Activated CD4-positive, alpha-beta T cell treated with anti-CD3 and anti-CD28 coated beads for 48 hours (primary cell): ENCODE measurements at places on chromosomes 7 and 10.

- DNase-seq = no peak
These were observed 33.0 kb downstream of the C10orf90 start for GRCh38 chr10:126637501-126637900.

DNA sequence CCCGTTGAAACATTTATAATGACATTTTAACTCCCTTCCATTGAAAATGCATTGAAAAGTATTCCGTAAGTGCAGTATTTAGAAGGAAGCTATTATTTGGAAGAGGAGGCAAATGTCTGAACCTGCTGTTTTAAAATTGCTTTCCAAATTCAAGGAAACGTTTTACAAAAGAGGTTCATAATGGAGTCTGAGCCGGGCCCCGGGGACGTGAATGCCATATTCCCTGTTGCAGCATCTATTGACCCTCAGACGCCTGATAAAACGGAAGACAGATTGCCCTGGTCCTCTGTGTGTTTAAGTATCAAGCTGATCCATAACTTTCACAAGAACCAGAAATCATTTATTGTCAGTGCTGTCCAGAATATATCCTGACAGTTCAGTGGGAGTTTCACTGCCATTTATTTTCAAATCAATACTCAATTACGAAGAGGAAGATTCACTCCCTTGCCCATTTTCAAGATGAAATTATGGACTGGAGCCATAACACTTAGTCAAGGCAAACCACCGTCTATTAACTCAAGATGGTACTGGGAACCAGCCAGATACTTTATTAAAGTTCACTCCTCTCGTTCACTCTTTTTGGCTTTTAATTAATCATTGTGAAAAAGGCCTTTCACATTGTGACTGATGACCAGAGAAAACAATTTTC is 435.7 kb upstream of the PFKP start:
- no peak for DNase-seq

DNA sequence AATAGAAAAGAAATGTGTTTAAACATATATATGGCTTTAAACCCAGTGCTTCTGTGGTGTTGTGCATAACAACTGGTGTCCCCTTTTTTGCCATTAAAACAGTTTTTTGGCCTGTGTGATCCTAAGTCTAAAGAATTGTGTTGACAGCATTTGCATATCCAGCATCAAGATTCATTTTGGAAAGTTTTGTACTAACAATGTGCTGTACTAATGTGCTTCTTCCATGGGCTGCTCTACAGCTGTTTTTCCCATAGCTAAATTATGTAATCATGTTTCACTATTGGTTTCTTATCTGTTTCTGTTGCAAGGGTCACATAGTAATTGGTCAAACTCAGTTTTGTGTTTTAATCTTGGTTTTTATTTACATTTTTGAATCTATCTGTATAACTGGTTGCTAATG is 5.5 kb downstream of the CNNM2 start:
- DNase-seq = no peak

- DNase-seq = no peak
These were observed 136.7 kb downstream of the HECW1 start for GRCh38 chr7:43248961-43249822.

GRCh38 chr10:69801094-69801433 is 642 bp upstream of the COL13A1 start:
- peak; percentile 69 for DNase-seq

GRCh38 chr7:43072530-43072929 is 39.9 kb upstream of the HECW1 start:
- no peak for DNase-seq

- no peak for DNase-seq
These were observed 132.6 kb downstream of the CHRM2 start for GRCh38 chr7:137001041-137001440.

GRCh38 chr10:111319866-111320265 is 243.0 kb downstream of the ADRA2A start:
- DNase-seq = no peak

- DNase-seq = no peak
These were observed 38.2 kb downstream of the NDUFB2 start for GRCh38 chr7:140734729-140735128.

DNA sequence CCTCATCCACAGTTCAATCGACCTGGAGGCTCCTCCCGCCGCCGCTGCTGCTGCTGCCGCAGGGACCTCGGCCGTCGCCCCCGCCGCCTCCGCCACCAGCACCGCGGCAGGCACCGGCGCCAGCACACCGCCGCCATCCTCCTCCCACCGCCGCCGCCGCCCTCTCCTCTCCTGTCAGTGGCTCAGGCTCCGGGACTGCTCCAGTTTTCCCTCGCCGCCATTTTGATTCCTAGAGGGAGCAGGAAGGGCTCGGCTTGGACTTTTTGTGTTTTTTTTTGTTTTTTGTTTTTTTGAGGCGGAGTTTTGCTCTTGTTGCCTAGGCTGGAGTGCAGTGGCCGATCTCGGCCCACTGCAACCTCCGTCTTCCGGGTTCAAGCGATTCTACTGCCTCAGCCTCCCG is 3.0 kb upstream of the MCM10 start:
- DNase-seq = peak; percentile 26

DNA sequence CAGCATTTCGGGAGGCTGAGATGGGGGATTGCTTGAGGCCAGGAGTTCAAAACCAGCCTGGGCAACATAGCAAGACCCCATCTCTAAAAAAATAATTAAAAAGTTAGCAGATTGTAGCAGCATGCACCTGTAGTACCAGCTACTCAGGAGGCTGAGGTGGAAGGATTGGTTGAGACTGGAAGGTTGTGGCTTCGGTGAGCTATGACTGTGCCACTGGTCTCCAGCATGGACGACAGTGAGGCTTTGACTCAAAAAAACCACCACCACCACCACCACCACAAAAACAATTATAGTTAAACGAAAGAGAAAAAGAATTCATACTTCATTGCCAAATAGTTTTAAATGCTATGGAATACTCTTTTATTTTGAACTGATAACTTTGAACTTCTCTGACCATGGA is 63.4 kb downstream of the VTI1A start:
- DNase-seq = peak; percentile 29

DNA sequence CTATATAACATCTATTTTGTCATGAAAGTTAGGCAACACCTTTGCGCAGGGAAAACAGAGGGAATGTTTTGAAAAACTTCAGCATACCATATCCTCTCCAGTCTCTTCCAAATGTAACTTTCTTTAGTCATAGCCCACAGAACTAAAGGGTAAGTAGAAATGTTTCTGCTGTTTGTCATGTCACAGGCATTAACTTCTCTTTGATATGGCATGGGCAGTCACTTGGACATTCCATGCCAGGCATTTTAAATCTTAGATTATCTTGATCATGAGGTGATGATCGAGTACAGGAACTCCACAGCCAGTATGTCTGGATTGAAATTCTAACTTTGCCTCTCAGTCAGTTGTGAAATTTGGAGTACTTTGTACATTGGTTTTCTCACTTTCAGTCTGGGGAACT is 27.5 kb upstream of the ETV1 start:
- no peak for DNase-seq

DNA sequence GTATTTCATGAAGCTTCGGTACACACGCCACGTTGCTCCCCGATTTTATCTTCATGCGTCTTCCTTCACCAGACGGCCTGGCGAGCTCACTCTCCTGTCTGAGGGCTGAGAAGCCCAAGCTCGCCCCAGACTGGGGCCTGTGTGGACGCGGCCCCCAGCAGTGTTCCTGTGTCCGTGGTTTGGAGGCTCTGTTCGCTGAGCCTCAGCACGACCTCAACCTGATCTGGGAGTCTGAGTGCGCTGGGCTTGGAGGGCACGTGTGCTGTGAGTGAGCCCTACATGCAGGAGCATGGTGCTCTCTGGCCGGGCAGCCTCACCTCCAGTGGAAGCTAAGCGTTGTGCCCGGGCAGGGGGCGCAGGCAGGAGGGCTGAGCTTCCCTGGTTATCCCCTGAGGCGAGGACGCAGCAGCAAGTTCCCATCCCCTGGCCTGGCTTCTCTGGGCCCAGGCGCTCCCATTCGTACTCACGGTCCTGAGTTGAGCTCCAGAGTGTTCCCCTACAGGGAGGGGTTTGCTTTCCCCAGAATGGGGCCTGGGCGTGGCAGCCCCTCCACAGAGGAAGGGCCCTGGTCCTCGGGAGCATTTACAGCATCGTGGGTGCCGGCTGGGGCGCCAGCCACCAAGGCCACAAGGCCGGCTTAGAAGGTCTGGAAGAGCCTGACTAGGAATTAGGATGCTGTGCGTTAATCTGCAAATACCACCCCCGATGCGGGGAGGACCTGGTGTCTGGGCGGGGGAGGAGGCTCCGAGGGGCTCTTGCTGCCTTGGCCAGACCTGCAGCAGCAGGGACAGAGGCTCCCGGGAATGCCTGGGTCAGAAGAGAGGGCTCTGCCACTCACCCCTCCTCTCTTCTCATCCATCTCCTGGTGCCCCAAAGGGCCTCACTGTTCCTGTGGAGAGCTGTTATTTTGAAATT is 400.6 kb downstream of the DNAJB6 start:
- DNase-seq = no peak

DNA sequence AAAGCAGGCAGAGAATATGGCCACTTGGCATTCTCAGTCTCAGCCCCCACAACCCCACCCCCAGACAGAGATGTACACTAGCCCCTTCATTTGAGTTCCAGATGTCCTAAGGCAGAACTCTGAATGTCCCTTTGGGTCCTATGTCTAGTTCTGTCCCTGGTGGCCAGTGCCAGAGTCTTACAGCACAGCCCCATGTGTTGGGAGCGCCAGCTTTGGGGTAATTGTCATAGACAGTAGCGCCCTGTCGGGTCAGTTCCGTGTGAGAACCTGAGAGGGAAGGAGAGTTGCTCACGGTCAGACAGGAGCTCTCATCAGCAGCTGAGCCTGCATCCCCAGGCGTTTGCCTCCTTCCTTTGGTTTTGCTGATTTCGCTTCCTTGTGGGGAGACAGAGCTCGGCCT is 94.9 kb upstream of the INSYN2A start:
- DNase-seq = no peak

- no peak for DNase-seq
These were observed 58.0 kb downstream of the GNAT3 start for GRCh38 chr7:80453699-80454340.

DNA sequence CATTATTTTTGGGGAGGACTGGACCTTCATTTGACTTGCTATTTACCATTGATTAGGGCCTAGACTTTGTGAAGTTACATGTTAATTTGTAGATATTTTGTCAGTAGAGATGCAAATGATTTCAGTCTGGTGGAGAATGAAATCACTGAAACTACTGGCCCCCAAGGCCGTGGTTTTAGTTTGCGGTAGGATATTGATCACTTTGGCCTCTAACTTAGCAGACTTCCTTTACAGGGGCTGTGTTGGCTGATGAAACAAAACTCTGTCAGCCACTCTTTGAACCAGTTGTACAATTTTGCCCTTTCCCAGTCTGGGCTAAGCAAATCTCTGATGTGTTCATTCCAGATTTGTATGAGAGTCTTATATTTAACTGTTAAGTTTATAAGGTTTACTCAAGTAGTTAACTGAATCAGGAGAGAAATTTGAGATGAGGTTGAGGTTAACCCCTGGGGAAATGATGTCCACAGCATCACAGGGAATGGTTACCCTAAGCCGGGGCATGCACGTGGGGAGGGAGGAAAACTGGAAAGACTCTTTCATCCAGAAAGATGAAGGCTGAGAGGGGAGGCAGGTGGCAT is 105.7 kb upstream of the INSIG1 start:
- DNase-seq = no peak

DNA sequence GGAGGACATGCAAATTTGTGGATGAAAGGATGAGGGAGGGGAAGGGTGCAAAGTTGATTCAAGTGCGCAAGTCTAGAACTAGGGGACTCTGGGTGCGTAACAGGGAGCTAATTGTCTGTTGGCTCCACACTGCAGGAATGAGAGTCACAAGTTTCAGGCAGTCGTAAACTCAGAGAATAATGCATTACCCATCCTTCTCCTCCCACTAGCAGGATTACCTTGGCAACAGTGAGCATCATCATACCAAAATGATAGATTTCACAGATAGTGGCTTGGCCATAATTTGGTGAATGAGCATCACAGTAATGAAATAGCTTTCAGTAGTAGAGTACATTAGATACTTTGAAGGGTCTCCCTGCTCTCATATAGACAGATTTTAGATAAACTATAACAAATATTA is 565.5 kb downstream of the GALNT17 start:
- no peak for DNase-seq

DNA sequence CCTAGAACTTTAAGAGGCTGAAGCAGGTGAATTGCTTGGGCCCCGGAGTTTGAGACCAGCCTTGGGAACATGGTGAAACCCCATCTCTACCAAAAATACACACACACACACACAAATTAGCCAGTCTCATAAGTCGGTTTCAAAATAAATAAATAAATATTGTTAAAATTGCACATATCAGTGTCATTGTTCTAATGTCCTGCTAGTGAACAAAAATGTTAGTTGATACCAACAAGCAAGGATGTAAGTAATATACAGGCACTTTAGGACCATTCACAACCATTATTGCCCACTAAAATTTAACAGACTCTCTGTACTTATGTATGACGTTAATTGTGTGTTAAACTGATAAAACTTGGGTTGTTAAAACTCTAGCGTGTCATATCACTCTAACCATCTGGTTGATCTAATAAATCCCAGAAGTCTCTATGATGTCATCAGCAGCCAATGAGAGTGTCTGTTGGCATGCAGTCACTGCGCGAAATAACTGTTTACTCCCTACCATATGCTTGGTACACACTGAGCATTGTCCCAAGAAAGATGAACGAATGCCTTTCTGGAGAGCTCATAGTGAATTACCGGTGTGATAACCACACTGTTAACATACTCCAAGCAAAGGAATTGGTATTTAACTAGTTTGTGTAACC is 30.4 kb upstream of the OTUD1 start:
- DNase-seq = no peak

- DNase-seq = peak; percentile 51
These were observed 99.5 kb upstream of the TNRC18 start for GRCh38 chr7:5523052-5523711.

DNA sequence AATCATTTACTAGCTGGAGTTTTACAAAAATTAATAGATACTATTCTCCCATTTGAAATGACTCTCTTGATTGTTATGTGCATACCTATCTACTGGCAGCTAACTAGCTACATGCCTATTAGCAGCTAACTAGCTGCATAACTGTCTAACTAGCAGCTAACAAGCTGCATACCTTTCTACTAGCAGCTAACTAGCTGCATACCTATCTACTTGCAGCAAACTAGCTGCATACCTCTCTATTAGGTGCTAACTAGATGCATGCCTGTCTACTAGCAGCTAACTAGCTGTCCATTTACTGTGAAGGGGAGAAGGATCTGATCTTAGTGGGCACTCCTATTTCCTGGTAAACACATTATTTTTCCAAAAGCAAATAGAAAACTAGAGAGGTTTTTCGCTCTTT is 439.4 kb upstream of the PFKP start:
- DNase-seq = no peak

- DNase-seq = peak; percentile 71
These were observed 16.0 kb downstream of the PALD1 start for GRCh38 chr10:70494536-70494935.

DNA sequence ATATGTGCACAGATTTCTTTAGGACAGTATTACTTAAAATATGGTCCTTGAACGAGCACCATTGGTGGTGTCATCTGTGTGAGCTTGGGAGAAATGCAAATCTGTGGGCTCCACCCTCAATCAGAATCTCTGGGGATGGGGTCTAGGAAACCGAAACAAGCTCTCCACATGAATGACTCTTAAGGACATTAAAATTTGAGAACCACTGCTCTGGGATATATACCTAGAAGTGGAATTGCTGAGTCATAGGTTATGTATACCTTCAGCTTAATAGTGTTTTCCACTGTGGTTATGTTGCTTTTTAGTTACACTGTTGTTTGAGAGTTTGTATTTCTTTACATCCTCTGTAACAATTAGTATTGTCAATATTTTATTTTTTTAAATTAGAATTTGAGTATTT is 24.0 kb downstream of the ZNRF2 start:
- no peak for DNase-seq

GRCh38 chr7:95508780-95509179 is 23.0 kb downstream of the ASB4 start:
- no peak for DNase-seq
